ENCODE measurements at places on chromosomes 7 and 10.

DNA sequence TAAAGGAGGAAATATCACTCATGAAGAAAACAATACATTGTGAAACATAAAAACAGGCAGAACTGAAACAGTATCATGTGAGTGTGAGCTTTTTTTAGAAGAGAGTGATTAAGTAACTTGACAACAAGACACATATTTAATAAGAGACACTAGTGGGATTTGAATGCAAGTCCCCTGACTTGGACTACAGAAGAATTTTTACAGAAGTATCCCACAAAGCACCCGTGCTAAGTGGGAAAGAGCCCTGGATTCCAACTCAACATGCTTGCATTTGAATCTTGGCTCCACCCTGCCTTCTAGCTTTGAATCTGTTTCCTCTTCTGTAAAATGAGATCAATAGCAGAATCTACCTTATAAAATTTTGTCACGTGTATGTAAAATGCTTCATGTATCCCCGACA, 166.2 kb downstream of the ZNF365 start:
- no peak for DNase-seq

DNA sequence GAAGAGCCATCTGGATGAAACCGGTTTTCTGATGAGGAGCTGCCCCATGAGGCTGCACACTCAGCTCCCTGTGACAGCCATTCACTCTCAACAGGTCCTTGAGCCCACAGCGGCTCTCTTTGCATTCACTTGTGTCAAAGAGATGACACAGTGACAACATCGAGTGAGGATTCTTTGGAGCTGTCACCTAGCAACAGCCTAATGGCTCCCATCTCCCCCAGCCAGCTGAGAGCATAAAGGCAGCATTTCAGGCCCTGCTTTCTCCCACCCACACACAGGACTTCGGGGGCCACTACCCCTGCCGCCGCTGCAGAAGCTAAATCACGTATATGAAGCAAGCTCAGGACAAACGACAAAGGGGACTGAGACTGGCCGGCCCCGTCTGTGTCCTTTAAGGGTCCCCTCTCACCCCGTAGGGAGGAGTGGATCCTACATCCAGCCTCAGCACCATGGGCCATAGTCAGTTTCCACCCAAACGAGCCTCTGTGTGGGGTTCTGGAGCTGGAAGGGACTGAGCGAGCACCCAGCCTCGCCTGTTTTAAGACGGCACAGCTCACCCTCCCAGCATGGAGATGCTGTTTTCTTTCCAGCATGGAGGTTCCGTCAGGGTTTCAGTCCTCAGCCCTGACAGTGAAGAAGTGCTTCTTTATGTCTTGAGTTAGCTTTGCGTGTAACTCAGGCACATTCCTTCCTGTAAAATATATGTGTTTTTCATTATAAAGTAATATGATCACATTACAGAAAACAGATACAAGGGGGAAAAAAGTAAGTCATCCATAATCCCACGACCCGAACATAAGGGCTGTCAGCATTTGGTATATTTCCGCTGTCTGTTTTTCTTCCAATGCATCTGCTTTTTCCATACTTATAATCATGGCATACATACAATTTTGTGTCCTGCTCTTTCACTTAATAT, 4.9 kb downstream of the CPA4 start:
- DNase-seq, result no peak

- DNase-seq, result no peak
Observed at GRCh38 chr7:28362182-28362581, 50.1 kb upstream of the CREB5 start.

- no peak for DNase-seq
Observed at GRCh38 chr7:142420554-142421362, 162.9 kb upstream of the PRSS58 start.

DNA sequence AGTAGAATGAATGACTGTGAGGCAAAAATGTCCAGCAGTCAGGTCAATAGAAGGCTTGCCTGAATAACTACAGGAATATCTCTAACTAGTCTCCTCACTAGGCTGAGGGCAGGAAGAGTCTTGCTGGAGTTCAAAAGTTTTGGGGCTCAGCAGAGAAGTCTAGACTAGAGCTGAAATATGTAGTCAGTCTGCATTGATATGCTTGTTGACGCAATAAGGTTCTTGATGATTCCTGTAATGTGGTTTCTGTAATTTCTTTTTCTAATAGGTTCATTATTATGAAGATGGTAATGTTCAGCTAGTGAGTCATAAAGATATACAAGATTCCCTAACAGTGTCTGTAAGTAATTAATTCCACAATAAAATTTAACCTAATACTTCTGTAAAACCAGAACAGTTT, 41.5 kb upstream of the ST7 start:
- no peak for DNase-seq

All from stimulated activated CD8-positive, alpha-beta memory T cell treated with anti-CD3 and anti-CD28 coated beads, Interleukin-7, amount 100 ng/mL, for 1 hour (primary cell).